Lung microvascular endothelial cell (primary cell): ENCODE measurements at places on chromosomes 2 and 18.
A peak's percentile ranks its signal among the peaks of the same experiment; 100 is the strongest.

GRCh38 chr2:15389895-15390294 is 171.2 kb downstream of the NBAS start:
- no peak for DNase-seq

GRCh38 chr2:176613323-176613987 is 344.2 kb downstream of the MTX2 start:
- DNase-seq: peak; percentile 40

GRCh38 chr2:979069-979928 is 28.6 kb downstream of the SNTG2 start:
- DNase-seq: no peak

DNA sequence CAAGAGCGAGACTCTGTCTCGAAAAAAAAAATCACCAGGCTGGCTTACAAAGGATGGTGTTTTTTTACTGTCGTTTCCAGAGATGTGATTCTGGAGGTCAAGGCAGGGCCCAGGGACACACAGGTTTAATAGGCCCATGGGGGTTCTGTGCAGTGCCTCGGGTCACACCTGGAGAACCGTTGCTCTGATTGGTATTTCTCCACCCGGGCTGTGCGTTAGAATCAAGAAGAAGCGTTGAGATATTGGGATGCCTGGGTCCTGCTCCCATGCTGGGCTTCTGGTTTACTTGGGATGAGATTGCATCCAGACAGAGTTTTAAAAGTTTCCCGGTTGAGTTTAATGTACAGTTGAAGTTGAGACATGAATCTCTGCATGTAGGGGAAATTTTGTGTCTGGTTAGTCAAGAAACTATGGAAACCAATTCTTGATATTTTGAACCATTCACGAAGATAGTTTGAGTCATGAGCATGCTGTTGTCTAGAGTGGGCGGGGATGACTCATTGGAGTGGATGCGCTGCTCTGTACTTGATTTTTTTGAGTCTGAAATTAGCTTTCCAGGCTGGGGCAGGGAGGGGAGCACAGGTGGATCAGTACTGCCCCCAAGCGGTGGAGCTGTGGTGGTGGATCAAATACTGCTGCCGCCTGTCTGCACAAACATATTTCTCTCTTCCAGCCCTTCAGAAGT is 50.1 kb downstream of the GREB1 start:
- peak; percentile 91 for DNase-seq

- no peak for DNase-seq
These were observed 4.1 kb downstream of the HSPD1 start for GRCh38 chr2:197495433-197496134.

- DNase-seq: no peak
These were observed 82.6 kb downstream of the ZNF532 start for GRCh38 chr18:58947136-58947732.

DNA sequence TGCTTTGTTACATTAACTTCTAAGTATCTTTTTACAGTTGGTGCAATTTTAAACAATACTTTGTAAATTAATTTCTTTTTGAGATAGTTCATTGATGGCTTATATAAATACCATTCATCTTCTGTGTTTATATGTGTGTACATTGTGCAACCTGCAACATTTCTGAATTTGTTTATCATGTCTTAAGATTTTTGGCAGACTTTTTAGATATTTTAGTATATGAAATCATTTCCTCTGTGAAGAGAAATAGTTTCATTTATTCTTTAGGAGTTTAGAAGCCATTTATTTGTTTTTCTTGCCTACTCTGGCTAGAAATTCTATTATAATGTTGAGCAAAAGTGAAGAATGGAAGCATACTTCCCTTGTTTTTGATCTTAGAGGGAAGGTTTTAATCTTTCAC is 337.8 kb upstream of the DSEL start:
- no peak for DNase-seq

GRCh38 chr2:219032051-219032745 is 9.1 kb downstream of the CFAP65 start:
- DNase-seq: no peak

- no peak for DNase-seq
These were observed 545 bp upstream of the CDCA7 start for GRCh38 chr2:173354073-173354581.

GRCh38 chr2:45734336-45734735 is 82.9 kb downstream of the PRKCE start:
- DNase-seq: no peak

GRCh38 chr2:176080540-176081375 is 3.0 kb downstream of the EVX2 start:
- DNase-seq: no peak

DNA sequence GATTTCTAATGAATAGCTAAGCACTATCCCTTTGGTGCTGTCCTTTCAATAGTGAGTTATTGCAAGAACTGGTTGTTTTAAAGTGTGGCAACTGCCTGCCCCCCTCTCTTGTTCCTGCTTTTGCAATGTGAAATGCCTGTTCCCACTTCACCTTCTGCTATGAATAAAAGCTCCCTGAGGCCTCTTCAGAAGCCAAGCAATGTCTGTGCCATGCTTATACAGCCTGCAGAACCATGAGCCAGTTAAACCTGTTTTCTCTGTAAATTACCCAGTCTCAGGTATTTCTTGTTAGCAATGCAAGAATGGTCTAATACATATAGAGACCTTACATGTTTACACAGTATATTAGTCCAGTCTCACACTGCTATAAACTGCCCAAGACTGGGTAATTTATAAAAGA is 15.0 kb upstream of the METTL21A start:
- no peak for DNase-seq
